ENCODE measurements at places on chromosomes 11 and 22.

DNA sequence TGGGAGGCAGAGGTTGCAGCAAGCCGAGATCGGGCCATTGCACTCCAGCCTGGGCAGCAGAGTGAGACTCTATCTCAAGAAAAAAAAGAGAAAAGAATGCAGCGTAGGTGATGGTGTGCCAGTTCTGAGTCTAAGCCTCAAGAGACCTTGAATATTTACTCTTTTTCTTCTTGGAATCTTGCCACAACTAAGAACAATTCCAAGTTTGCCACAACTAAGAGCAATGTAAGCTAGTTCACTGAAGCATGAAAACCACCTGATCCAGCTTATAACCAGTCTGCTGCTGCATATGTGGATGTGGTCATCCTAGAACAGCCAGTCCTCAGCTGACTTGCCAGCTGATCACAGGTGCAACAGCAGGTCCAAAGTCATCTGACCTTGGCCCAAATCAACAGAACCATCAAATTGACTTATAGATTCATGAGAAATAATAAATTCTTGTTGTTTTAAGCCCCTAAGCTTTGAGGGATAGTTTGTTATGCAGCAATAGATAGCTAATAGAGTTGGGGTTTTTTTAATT is 25.4 kb upstream of the SEZ6L start:
- DNase-seq, result no peak

GRCh38 chr11:103031834-103032233 is 60.1 kb downstream of the DCUN1D5 start:
- DNase-seq, result no peak

- peak; percentile 10 for DNase-seq
Observed at GRCh38 chr11:9001736-9002135, 2.1 kb downstream of the NRIP3 start.

DNA sequence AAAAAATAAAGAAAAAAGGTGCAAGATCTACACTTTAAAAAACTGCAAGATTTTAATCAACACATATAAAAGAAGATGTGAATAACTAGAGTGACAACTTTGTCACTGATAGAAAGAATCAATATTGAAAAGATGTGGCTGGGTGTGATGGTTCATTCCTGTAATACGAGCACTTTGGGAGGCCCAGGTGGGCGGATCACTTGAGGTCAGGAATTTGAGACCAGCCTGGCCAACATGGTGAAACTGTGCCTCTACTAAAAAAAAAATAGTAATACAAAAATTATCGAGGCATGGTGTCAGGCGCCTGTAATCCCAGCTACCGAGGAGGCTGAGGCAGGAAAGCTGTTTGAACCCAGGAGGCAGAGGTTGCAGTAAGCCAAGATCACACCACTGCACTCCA is 21.0 kb upstream of the FBLN1 start:
- DNase-seq, result no peak

GRCh38 chr11:8277691-8278090 is 14.0 kb upstream of the LMO1 start:
- no peak for DNase-seq

GRCh38 chr11:119605137-119605665 is 123.8 kb downstream of the NECTIN1 start:
- no peak for DNase-seq

DNA sequence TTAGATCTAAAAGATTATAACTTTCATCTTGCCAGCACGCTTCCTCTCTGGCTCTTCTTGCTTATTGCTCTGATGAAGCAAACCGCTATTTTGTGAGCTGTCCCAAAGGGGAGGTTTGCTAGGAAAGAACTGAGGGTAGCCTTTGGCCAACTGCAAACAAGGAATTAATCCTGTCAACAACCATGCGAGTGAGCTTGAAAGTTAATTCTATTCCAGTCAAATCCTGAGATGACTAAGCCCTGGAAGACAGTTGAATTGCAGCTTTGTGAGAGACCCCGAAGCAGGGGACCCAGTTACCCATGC is 10.3 kb upstream of the RNF141 start:
- no peak for DNase-seq

- no peak for DNase-seq
Observed at GRCh38 chr11:48116437-48117228, 100.0 kb upstream of the OR4B1 start.

- no peak for DNase-seq
Observed at GRCh38 chr11:5238486-5238885, 4.2 kb upstream of the HBD start.

GRCh38 chr11:122661182-122661945 is 5.8 kb downstream of the UBASH3B start:
- peak; percentile 48 for DNase-seq

DNA sequence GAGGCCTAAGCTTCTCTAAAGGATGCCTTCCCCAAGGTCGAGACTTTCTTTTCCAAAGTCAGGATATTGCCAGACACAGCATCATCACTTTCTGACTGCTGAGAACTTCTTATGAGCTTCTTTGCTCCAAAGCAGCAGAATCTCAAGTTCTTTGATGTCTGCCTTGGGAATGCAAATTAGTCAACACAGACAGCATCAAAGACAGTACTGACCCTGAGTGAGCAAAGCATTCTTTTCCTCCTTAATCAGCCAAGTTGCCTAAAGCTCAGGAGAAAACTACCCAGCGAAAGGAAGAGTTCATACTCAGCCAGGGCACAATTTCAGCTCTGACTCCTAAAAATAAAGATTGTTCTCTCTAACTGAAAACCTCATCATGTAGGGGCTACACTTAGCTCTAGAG is 98.0 kb downstream of the SLC36A4 start:
- peak; percentile 40 for DNase-seq

DNA sequence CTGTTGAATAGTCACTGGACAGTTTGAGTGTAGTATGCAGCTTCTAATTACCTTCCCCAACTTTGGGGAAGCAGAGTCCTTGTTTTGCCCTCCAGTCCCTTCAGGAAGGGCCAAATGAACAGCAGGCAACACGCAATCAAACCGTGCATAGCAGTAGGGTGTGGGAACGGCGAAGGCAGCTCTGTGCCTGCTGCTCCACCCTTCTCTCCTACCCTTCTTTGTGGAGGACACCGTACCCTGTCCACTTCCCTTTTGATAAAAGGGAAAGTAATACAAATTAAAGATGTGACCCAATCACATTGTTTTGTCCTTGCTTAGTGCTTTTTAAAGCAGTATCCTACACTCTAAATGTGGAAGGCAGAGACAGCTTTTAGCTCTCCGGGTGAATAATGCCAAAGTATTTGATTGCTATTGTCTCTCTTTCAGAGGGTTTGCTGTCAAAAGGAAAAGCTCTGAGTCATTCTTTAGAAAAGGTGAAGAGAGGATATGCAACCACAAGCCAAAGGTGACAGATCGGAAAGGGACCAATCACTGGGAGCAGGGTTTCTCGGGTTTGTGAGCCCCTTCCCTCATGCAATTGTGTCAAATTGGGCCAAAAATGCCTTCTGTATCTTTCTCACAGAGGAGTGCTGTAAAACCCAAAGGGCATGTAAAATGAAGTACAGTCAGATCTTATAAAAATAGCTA is 407.3 kb upstream of the CCDC90B start:
- DNase-seq, result no peak

- DNase-seq, result no peak
Observed at GRCh38 chr11:110991661-110992355, 253.7 kb upstream of the POU2AF2 start.

DNA sequence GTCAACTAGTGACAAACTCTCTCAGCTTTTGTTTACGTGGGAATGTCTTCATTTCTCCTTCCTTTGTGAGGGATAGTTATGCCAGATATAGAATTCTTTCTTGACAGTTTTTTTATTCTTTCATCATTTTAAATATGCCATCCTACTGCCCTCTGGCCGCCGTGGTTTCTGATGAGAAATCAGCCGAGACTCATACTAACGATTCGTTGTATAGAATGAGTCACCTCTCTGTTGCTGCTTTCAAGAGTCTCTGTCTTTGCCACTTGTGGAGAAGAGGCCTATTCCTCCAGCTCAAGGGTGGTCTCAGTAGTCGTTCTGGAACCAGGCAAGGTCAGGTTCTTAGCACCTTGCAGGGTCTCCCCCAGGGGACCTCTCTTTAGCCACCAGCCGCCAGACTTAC is 8.0 kb downstream of the MYO7A start:
- DNase-seq, result no peak

DNA sequence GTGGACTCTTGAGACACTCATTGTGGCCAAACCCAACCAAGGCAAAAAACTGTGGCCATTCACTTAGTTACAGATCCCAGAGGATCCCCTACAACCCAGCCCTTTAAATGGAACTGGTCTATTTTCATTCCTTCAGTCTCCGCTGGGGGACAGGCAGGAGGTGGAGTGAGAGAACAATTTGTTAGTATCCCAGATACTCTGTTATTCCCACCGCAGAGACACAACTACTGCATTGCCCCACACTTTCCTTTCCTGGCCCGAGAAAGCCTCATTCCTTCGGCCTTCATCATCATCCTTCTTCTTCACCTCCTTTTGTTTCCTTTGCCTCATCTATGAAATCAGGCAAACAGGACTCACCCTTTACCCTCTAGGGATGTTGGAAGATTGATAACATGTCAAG is 191.1 kb downstream of the NTM start:
- peak; percentile 19 for DNase-seq

GRCh38 chr22:26170795-26171580 is 1.7 kb downstream of the SEZ6L start:
- DNase-seq, result peak; percentile 60
